ENCODE measurements at places on chromosomes 7 and 10.

DNA sequence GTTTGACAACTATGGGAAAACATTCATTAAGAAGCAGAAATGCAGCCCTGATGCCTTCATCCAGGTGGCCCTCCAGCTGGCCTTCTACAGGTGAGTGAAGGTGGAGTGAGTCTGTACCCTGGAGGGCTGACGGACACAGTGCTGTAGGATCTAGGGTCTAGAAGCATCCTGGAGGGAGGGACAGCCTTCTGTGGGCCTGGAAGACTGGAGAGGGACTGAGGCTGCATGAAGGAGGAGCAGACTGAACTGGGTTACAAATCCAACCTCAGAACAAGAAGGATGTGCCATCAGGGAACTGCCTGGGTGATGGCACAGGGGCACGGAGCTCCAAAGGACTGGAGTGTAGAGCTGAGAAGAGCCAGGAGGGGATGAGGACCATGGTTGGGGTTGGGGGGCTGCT, 27.5 kb upstream of the C10orf53 start:
- no peak for DNase-seq

DNA sequence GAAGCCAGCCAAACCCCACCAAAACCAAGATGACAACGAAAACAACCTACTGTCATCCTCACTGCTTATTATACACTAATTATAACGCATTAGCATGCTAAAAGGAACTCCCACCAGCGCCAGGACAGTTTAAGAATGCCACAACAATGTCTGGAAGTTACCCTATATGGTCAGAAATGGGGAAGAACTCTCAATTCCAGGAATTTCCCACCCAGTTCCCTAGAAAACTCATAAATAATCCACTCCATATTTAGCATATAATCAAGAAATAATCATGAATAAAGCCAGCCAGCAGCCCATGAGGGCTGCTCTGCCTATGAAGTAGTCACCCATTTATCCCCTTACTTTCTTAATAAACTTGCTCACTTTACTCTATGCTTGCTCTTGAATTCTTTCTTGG, 20.8 kb downstream of the MICU1 start:
- DNase-seq, result no peak

DNA sequence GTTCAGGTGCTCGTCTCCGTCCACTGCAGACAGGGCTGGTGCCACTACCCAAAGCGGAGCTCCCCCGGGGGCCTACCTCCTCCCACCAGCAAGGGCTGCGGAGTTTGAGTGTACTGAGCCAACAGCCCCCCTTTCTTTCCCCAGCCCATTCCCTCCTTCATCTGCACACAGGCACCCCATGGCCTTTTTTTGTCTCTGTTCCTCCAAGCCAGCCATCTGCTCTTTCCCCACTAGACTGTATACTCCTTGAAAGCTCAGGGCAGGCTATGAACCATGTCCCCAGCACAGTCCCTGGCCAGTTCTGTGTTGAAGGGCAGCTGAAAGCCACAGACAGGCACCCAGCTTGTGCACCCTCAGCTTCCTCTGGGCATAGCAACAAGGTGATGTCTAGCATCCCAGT, 99.4 kb downstream of the ZMIZ1 start:
- no peak for DNase-seq

GRCh38 chr7:106814887-106815286, 50.2 kb upstream of the PIK3CG start:
- DNase-seq, result no peak

DNA sequence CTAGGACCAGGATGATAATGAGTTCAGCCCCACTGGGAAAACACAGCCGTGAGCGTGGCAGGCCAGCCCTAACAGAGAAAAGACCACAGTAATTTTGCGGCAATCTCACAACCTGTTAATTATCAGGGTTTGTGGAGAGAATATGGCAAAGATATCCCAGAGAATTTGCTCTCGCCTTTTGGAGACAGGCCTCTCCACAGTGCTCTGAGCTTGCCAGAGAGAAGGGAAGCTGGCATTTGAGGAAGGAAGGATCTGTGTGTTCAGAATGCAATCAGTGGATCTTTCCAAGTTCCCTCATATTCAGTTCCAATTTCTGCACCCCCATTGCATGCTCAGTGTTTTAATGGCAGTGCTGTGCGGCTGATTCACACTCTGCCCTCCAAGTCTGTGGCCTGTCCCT, 60.2 kb downstream of the PLPP4 start:
- DNase-seq, result no peak

GRCh38 chr7:107667341-107667740, 6.7 kb downstream of the SLC26A4 start:
- no peak for DNase-seq

DNA sequence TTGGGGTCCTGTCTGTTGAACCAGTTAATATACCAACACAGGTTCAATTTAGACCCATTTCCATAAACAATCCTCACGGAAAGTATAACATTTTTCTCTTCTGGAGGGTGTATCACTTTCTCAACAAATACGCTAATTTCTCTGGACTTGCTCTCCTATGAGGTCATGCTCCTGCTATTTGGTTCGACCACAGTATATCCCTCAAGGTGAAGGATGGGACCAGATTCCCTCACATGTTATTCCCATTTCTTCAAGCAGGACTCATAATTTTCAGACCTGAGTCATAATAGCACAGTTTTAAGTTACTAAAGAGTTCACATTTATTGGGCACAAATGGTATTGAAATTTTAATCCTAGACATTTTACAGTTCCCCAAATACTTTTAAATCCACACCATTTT, 57.2 kb downstream of the ADAM12 start:
- no peak for DNase-seq

GRCh38 chr10:97598407-97599271, 9.1 kb downstream of the C10orf62 start:
- no peak for DNase-seq

DNA sequence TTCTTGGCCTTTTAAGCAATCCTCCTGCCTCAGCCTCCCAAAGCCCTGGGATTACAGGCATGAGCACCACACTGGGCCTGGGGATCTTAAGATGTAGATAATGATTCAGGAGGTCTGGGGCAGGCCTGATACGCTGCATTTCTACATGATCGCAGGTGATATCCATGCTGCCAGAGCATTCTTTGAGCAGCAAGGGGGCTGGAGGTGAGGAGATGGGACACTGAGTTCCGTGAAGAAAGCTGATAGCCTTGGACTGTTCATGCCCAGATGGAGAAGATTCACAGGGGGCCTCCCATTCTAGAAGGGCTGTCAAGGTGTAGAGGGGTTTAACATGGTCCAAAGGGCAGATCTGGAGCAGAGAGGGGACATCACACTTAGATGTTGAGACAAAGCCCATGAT, 480.3 kb downstream of the RPS24 start:
- DNase-seq, result no peak

- no peak for DNase-seq
These were observed 1112.9 kb upstream of the AUTS2 start for GRCh38 chr7:68485253-68485917.

- no peak for DNase-seq
These were observed 56.4 kb upstream of the CCDC71L start for GRCh38 chr7:106717254-106717954.

DNA sequence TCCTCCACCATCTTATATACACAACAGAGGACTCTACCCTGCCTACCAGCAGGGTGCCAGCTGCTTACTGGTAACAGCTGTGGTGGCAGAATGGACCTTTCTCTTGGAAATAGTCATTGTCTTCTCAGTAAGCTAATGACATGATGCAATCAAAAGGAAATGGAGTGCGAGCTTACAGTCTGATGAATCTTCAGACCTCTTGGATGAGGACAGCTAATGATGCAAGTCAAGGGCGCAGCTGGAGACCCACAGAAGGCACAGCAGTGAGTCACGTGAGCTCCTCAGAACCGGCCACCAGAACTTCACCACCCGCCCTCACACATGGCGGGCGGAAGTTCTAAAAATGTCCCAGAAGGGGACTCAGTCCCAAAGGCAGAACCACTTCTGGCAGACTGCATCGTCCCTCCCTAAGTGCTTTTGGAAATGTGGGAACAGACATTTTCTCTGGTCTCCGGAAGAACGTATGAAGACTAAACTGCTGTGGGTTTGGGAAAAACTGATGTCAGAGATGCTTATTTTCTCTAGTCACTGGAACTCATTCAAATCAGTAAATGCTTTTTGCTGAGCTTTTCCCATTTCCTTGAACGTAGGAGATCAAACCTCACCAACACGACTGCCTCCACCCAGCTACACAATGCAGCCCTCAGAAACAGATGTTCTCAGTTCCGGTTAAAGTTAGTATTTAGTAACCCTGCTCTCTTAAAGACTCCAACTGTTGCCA, 96.4 kb downstream of the FAS start:
- DNase-seq, result no peak

DNA sequence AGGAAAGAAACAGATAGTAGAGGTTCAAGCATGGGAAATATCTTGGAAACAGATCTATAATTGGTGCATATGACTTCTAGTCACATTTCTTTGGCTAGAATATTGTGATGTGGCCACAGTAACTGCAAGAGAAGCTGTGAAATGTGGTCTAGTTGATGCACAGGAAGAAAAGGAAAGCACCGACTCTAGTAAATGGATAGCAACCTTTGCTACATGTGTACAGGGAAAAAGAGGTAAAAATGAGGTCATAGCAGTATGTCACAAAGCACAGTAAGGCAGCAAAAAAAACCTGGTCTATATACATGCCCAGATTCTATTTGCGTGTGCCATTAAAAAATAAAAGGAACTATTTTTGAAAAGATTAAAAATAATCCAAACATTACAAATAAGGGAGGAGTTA, 102.6 kb upstream of the LRRN3 start:
- no peak for DNase-seq

GRCh38 chr10:59332581-59332980, 29.8 kb downstream of the FAM13C start:
- DNase-seq, result no peak

GRCh38 chr10:15744217-15744865, 24.6 kb upstream of the ITGA8 start:
- no peak for DNase-seq

GRCh38 chr10:10803278-10803677, 214.4 kb upstream of the CELF2 start:
- DNase-seq, result no peak

- DNase-seq, result no peak
These were observed 7.2 kb upstream of the C1GALT1 start for GRCh38 chr7:7175075-7175695.

- DNase-seq, result no peak
These were observed 49.3 kb upstream of the GNA12 start for GRCh38 chr7:2893411-2893861.

GRCh38 chr10:31477584-31477983, 158.6 kb downstream of the ZEB1 start:
- no peak for DNase-seq

DNA sequence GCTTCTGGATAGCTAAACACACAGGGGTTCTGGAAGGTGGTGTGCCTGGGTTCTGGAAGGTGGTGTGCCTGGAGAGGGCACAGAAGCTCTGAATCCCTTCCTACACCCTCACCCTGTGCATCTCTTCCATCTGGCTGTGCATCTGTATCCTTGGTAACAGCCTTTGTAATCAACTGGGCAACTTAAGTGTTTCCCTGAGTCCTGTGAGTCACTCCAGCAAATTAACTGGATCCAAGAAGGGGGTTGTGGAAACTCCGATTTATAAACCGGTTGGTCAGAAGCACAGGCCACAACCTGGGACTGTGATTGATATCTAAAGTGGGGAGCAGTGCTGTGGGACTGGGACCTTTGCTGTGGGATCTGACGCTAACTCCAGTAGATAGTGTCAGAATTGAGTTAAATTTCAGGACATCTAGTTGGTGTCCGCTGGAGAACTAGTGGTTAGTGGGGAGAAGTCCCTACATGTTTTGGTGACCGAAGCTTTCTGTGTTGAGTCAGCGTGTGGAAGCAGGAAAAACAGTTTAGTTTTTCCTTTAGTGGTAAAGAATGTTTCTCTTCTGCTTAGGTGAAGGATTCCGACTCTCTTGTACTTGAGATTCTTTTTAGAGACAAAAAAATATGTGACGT, 228.1 kb downstream of the BMPER start:
- DNase-seq, result no peak

- DNase-seq, result no peak
These were observed 506 bp downstream of the MCM10 start for GRCh38 chr10:13161857-13162271.

DNA sequence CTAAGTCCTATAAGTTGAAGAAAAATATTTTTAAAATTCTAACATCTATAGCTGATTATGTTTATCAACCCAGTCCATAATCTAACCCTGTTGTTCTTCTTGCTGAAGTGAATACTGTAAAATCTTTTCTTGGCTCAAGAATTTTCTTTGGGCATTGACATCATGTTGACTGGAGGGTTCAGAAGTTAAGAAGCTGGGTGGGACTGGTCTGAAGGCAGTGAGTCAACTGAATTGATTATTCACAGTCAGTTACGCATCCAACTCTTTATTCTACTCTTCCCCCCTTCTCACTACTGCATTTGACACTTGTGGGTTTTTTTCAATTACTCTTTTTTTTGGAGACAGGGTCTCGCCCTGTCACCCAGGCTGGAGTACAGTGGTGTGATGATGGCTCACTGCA, 31.0 kb downstream of the DENND2A start:
- no peak for DNase-seq

DNA sequence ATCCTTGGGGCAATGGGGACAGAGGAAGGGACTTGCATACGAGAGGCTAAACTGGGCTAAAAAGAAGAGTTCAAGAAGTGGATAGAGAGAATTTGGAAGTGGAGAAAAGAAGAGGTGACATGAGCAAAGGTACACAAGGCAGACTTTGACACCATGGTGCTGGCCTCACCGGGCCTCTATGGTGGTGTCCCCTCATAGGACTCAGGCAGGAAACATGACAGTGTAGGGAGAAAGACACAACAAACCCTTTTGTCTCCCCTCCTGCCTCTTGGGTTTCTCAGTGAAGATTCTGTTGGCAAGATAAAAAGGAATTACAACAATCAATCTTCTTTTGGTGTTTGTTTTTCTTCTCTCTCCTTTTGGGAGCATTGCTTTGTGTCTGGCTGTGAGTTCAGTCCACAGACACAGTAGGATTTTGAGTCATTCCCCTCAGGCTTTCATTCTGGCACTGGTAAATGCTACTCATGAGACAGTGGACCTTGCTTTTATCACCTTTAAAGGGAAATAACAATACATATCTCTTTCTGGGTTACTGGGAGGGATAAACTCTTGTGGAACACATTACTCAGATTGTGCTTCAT, 827.7 kb downstream of the TNS3 start:
- DNase-seq, result no peak

GRCh38 chr10:78408671-78409472, 375.2 kb downstream of the RPS24 start:
- DNase-seq, result no peak

GRCh38 chr10:124821520-124821919, 19.9 kb downstream of the ABRAXAS2 start:
- no peak for DNase-seq
